DMS79 treated with DMSO at 0.1 percent for 48 hours (cell line): ENCODE measurements at places on chromosomes 5 and 9.

GRCh38 chr5:131635684-131636572 is 899 bp upstream of the RAPGEF6 start:
- DNase-seq: peak; percentile 26

DNA sequence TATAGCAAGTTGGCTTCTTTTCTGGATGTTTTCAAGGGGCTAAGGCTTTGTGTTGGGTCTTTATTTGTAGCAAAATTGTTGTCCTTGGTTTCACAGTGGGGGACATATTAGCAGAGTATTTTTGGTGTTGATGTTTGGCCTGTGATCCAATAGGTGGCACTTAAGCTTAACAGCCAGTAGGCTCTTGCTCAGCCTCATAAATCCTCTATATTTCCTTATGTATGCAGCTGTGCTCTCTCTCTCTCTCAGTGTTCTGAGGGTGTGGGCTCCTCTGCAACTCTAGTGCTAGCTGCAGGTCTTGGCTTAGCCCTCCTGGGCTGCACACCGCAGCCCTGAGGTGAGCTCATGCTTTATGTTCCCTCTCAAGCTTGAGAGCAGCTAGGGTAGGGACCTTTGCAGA is 195.0 kb upstream of the GHR start:
- no peak for DNase-seq

DNA sequence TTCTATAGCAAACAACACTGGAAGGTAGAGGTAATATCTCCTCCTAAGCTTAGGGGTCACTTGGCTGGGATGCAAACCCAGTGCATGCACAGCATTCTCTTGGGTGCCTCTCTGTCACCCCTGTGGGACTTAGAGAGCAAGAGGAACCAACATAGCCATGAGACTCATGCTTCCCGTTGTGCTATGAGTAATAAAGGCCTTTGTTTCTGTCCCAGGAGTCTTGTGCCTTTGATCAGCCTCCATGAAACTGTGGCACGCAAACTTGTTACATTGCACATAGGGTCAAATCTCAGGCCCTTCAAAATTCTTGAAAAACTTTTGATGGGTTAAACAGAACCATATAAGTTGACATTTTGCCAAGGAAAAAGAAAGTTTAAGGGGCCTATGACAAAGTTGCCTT is 272.8 kb downstream of the TAF11L14 start:
- no peak for DNase-seq

- DNase-seq: no peak
Observed at GRCh38 chr9:124293718-124294506, 36.2 kb downstream of the NEK6 start.

DNA sequence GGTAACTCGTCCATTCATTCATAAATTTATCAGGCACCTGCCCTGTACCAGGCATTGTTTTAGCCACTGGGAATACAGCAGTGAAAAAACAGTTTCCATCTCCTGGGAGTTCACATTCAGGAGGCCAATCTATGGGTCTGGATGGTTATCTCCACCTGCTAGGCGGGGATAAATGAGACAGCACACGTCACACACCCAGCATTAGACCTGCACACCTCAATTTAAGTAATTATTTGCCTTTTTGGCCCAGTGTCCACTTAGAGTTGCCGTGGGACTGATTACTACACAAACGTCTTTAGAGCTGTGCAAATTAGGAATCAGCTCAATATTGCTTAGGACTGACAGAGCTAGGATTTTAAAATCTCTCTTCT is 46.1 kb downstream of the STK10 start:
- no peak for DNase-seq

DNA sequence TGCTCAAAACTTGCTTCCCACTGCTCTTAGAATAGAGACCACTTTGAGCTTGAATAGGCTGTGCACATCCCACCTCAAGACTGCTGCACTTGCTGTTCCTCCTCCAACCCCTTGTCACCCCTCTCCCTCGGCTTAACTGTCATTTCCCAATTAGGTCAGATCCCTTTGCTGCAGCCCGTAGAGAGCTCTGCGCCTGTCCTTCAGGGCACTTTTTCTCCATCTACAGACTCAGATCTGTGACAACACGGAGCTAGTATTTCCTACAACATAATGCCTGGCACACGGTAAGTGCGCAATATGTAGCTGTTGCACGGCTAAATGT is 485 bp upstream of the HABP4 start:
- DNase-seq: no peak

GRCh38 chr9:36142510-36143244 is 6.1 kb downstream of the GLIPR2 start:
- DNase-seq: no peak

DNA sequence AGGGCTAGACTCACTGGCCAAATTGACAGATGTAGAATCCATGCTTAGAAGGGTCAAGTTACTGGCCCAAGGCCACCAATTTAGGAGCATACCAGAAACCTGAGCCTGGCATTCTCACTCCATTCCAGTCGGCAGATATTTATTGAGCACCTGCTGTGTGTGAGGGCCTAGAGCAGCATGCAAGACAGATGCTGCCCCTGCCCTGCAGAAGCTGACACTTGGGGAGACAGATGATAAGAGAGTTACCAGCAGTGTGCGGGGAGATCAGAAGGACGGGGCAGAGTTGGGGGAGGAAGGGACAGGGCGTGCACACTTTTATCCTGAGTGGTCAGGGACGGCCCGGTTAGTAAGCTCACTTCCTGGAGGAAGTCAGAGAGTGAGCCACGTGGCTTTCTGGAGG is 111.5 kb upstream of the RAPGEF1 start:
- DNase-seq: no peak

DNA sequence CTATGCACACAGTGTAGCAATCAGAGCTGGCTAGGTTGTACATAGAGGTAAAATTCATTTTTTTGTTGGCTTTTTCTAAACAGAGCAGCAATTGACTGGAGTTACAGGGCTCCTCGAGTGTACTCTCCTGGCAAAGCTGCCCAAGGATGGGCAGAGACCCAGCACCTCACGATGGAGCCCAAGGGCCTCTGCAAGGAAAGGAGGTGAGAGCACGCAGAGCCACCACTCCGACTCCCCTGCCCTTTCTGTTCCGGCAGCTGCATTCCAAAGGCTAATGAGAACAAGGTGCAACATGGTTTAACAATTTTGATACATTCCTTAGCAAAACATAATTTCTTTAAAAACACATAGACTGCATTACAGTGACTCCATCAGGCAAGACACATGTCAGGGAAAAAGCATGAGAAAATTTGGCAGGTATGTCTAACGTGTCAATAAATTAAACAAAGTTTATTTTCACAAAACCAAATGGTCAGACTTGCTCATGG is 47.5 kb downstream of the SAXO1 start:
- DNase-seq: no peak

DNA sequence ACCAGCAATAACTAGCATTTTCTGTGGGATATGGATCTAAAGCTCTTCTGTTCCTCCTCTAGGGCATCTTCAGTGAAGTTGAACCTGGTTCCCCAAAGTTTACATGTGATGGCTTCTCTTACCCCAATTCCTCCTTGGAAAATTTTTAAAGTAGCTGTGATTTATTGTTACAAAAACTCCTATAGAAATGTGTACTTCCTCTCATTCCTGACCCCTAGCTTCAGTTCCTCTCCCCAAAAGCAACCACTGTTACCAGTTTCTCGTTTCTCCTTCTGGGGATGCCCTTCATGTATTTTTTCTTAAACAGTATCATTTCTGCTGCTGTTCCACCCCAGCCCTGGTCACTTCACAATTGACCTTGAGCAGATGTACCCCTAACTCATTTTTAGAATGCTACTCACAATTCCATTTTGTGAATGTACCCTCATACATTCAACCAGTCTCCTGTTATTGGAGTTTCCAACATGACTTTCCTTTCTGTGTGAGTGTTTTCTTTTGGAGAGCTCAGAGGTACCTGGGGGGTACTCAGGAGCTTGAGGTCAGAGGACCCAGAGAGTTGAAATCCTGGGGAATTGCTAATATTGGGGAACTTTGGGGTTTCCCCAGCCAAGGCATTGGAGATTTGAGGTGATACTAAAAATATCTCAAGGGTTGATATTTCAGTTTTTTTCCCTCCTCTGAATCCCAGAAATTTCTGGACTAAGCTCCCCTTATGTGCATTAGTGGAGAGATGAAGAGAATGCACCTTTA is 18.6 kb upstream of the GLRX start:
- no peak for DNase-seq

DNA sequence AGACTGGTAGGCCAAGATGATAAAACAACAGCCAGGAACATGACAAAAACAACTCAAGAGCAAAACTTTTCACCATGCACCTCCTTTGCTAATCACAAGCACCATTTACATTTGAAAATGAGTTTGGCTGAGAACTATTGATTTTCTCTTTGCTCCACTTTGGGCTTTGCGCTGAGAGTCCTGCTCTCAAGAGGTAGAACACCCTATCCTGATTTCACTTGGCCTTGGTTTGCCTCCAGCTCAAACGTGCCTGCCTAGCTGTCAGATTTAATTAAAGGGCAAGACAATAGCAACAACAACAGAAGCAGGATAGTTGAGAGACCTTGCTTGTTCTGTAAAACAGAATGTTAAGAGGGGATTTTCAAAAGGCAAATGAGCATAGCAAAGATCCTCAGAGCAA is 128.2 kb upstream of the ASTN2 start:
- DNase-seq: peak; percentile 65

DNA sequence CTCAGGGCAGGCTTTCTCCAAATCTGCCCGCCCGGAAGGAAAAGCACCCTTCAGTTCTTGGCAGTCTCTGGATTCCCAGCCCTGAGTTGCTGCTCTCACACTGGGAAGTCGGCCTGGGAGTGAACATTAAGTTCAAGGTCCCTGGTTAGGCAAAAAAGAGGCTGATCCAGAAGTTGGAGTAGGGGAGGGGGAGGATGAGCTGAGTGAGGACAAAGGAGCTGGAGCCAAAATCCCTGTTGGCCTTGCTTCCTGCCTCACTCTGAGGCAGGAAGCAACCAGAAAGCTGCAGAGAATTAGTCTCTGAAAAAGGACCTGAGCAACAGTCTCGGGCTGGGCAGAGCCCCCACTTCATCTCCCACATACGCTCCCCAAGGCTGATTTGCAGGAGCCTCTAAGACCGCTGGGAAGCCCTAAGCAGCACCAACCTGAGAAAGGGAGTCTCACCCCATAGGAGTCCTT is 15.0 kb upstream of the RPS14 start:
- no peak for DNase-seq

- DNase-seq: peak; percentile 29
Observed at GRCh38 chr9:2469681-2470221, 151.8 kb upstream of the VLDLR start.

- no peak for DNase-seq
Observed at GRCh38 chr5:76694317-76694716, 21.6 kb upstream of the F2R start.

GRCh38 chr5:137374110-137374714 is 124.9 kb downstream of the SPOCK1 start:
- peak; percentile 84 for DNase-seq

DNA sequence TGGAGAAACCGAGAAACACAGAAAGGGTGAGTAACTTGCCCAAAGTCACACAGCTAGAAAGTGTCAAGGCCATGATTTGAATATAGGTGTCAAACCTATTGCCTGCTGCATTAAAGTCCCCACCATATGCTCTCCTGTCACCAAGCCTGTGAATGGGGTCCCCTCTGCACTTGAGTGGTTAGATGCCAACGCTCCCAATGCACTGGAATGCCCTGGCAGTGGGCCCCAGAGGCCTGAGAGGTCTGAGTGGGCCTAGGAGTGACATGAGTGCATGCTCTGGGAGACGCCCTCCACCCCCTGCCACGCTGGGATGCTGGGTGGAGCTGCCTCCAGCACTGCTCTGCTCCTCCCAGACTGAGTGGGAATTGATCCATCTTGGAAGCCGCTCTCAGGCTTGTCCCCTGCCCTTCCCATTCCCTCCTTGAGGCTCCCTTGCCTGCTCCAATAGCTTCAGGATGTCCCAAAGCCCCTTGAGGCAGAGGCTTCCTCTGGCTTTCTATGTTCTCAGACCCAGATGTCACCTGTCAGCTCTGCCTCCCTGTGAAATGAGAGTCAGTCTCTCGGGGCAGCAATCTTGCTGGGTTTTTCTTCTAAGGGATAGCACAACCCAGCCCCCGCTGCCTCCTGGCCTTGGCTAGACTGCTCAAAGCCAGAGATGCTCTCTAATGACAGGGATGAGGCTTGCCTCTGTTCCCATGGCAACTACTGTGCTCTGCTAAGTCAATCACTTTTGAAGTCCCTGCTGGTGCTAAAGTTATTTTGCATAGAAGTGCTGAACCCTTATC is 6.6 kb upstream of the ARSI start:
- no peak for DNase-seq

GRCh38 chr5:4028384-4028783 is 432.8 kb downstream of the IRX1 start:
- no peak for DNase-seq

GRCh38 chr5:146873186-146873917 is 5.2 kb downstream of the PPP2R2B start:
- peak; percentile 14 for DNase-seq

GRCh38 chr5:124902097-124902821 is 155.8 kb upstream of the ZNF608 start:
- peak; percentile 66 for DNase-seq

- DNase-seq: no peak
Observed at GRCh38 chr9:36788534-36788933, 215.8 kb downstream of the MELK start.
